ENCODE measurements at places on chromosomes 4 and X.
A peak's percentile ranks its signal among the peaks of the same experiment; 100 is the strongest.

- no peak for DNase-seq
Observed at GRCh38 chr4:31190671-31191070, 470.5 kb downstream of the PCDH7 start.

GRCh38 chr4:101037249-101037648 is 310.1 kb downstream of the PPP3CA start:
- DNase-seq, result no peak

DNA sequence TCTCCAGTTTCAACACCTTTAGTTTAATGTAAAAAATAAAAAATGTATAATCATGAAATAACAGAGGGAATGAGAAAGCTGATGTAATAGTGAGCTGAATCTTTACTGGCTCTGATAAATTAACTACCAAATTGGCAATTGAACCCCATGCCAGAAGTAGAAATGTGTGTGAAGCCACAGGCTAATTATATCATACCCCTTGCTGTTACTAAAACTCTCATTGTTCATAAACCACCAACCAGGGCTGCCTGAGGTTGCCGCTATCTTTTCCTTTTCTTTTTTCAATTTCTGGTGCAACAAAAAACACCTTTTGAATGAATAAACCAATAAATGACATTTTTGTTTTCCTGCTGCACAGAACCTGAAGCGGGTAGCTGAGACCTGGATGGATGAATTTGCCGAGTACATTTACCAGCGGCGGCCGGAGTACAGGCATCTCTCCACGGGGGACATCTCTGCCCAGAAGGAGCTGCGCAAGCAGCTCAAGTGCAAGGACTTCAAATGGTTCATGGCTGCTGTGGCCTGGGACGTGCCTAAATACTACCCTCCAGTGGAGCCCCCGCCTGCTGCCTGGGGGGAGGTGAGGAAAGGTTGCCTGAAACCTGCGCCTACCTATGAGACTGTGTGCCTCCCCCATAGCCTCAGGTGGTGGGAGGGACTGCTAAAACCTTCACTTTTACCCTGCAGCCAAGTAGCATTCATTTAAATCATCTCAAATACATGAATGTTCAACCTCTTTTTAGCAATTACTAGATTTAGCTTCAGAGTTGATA is 216.7 kb upstream of the GALNT7 start:
- no peak for DNase-seq

DNA sequence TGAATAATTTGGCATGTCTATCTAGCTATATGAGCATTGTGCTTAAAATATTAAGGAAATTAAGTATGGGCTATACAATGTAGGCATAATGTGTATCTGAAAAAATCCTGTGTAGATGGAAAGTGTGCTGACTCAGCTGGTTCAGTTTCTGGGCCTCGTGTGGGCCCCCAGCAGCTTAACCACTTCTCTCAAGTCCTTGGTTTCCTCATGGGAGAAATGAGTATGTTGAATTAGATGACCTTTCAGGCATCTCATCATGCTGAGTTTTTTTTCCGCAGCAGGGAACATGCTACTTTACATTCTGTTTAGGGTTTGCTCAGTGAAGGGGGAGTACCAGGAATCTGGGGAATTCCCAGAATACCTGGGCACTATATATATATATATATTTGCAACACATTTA is 30.5 kb downstream of the RHOH start:
- peak; percentile 32 for DNase-seq

GRCh38 chr4:169661761-169662160 is 41.4 kb downstream of the CLCN3 start:
- no peak for DNase-seq

- DNase-seq, result no peak
Observed at GRCh38 chrX:38657562-38657961, 96.2 kb downstream of the TSPAN7 start.

- no peak for DNase-seq
Observed at GRCh38 chr4:89755220-89755619, 81.7 kb downstream of the SNCA start.

DNA sequence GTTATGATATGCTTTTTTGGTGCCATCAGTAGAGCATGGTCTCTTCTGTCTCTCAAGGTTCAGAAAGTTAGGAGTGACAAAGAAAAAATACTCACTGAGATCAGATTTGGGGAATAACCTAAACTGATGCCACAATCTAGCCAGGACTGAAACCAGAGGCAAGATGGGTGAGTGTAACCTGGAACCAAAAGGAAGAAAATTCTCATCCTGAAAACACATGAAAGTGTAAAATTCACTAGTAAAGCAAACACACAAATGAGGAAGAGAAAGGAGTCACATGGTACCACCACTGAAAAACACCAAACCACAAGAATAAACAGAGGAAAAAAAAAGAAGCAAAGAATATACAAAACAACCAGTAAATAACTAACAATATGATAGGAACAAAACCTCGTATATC is 96.4 kb downstream of the ANXA10 start:
- DNase-seq, result no peak

DNA sequence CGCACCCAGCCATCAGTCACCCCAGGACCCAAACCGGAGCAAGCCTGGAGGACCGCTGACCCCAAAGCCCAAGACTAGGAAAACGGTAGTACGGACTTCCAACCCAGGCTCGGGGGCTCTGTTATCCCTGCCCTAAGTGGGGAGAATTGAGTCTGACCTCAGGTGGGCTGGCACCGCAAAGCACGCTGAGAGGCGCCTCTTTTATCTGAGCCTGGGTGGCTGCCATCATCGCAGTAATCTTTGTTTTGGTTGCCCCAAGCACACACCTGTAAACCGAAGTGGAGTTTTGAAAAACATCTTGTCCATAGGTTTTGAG is 894 bp upstream of the SH3RF1 start:
- DNase-seq, result no peak

GRCh38 chrX:43809463-43809862 is 72.8 kb downstream of the MAOB start:
- no peak for DNase-seq

DNA sequence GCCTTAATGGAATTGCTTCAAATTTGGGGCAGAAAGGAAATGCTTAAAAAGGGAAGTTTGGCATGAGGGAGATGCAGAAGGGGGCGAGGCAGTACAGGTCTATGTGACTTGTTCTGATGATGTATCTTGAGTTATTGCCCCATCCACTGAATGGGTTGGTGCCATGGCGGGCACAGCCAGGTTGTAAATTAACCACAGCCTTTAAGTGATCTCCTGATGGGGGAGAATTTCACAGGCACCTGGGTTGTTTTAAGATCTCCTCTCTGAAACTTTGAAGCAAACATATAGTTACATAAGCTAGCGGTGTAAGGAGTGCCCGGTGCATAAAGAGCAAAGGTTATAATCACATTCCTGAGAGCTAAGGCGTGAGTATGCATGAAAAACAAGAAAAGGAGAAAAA is 37.0 kb downstream of the NPY5R start:
- DNase-seq, result no peak
